Left lung (tissue), 14 donors: ENCODE measurements at places on chromosomes 3 and 15. TPM values are rescaled to one million over a fixed set of nuclear protein-coding genes. Genes with fewer than 3 reads are reported as not detected.

The ASB14 gene
- total RNA-seq = 0.13 TPM

DNA sequence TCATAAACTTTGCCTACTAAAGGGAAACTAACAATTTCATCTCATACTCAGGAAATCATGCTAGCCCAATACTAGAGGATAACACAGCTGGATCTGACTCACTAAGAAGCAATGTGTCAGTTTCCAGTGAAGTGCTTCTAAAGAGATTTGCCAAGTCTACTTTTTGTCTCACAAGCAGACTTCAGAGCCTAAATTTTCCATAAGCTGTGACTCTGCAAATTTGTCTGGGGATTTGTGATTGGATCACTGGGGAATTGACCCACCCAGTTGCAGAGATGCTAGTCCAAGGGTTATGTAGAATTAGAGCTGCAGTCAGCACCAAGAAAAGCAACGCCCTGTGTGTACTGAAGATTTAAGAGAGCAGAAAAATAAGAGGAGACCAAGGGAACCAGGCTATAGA lies 647.1 kb downstream of the NTRK3 start:
- no peak overlapping the region for H3K27ac ChIP-seq
- H3K36me3 ChIP-seq = no peaks in the 10 kb centered on the region
- H3K4me3 ChIP-seq = no peak overlapping the region
- peak; percentile 70 for DNase-seq

GRCh38 chr3:152196782-152197181 lies 71.9 kb upstream of the MBNL1 start:
- no peak overlapping the region for H3K4me3 ChIP-seq
- H3K27ac ChIP-seq = peak overlapping the region; percentile 85
- H3K27me3 ChIP-seq = no peaks in the 10 kb centered on the region

The SLCO2A1 gene
- total RNA-seq = 169 TPM

The XYLB gene
- total RNA-seq = 7.2 TPM

- H3K27me3 ChIP-seq = no peaks in the 10 kb centered on the region
- H3K36me3 ChIP-seq = peaks cover 46% of the 10 kb centered on the region
- H3K27ac ChIP-seq = peak overlapping the region; percentile 37
- DNase-seq = no peak
- peaks cover 7% of the 10 kb centered on the region for H3K4me1 ChIP-seq
These were observed 695 bp downstream of the METTL6 start for GRCh38 chr3:15426579-15427118.

- H3K36me3 ChIP-seq = no peaks in the 10 kb centered on the region
- no peak for DNase-seq
- H3K4me1 ChIP-seq = no peaks in the 10 kb centered on the region
- H3K4me3 ChIP-seq = no peak overlapping the region
- H3K27ac ChIP-seq = no peak overlapping the region
- no peaks in the 10 kb centered on the region for H3K27me3 ChIP-seq
These were observed 224.8 kb upstream of the ATP10A start for GRCh38 chr15:26087881-26088280.

DNA sequence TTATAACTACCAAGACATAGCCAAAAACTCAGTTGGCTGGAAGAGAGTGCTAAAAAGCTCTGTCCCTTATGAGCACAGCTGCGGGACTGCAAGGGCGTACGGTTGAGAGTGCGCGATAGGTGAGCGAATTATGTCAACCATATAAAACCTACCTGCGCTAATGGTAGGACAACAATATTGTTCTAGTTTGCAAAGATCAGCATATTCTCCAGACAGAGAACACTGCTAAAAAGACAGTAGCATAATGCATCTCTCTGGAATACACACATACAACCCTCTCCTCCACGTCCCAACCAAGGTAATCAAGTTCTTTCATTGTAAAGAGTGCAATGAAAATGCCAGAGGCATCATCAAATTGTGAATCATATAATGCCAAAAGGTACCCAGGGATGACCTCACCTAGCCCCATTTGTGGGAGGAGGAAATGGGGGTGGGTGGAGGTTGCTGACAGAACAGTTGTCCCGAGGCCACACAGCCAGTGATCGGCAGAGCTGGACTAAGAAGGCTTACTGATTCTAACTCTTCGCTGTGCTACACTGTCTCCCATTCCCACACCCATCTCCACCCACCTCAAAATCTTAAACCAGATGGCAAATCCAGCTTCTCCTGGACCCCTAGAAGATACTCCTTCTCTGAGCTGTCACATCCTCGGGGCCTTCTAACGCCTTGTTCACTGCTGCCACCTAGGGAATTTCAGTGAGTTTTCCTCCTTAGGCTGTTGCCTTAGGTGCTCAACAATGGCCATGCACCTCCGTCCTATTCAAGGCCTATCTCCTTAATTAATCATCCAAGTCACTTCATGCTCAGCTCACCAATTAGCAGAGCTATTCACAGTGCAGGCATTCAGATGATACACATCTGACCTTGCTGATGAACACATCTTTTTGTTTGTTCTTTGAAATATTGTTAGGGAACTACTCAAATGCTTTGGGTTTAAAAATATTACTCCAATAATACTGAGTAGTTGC lies 60.7 kb downstream of the RPL22L1 start:
- H3K4me3 ChIP-seq = no peak overlapping the region
- no peaks in the 10 kb centered on the region for H3K4me1 ChIP-seq
- H3K27ac ChIP-seq = no peak overlapping the region
- DNase-seq = no peak
- H3K36me3 ChIP-seq = no peaks in the 10 kb centered on the region

DNA sequence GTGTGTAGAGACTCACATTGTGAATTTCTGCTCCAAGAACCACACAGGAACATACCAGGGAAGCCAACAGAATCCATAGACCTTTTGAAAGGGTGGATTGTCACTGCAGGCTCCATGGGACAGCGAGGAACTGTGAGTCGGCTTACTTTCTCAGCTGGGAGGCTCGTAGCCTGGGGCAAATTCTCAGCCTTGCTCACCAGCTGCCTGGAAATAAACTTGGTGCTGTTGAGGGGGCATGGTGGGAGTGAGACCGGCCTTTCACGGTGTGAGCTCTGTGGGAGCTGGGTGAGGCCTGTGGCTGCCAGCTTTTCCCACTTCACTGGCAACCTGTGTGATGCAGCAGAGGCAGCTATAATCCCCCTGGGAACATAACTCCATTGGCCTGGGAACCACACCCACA lies 146.6 kb upstream of the P2RY1 start:
- H3K27me3 ChIP-seq = no peaks in the 10 kb centered on the region
- no peaks in the 10 kb centered on the region for H3K36me3 ChIP-seq
- no peak overlapping the region for H3K27ac ChIP-seq

The MYH15 gene
- total RNA-seq = 0.05 TPM

DNA sequence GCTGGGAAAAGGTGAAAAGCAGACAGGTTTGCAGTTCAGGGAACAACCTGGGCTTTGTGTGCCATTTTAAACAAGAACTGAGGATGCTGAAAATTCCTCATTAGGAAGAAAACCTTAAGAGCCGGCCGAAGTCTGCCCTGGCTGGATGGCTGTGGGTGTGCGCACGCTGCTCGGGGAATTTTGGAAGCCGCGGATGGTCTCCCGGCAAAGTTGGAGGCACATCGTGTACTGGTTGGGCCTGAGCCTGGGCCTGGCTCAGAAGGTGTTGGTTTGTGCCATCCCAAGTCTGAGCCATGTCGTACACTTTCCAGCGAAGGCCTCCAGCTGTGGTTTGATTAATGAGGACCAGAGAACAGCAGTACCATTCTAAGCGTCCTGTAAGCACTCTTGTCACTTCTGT lies 188.2 kb downstream of the ATP10A start:
- DNase-seq = no peak
- no peaks in the 10 kb centered on the region for H3K27me3 ChIP-seq
- H3K27ac ChIP-seq = no peak overlapping the region
- no peak overlapping the region for H3K4me3 ChIP-seq
- peaks cover 16% of the 10 kb centered on the region for H3K36me3 ChIP-seq

- H3K4me1 ChIP-seq = peaks cover 78% of the 10 kb centered on the region
- peak overlapping the region; percentile 28 for H3K27ac ChIP-seq
- H3K4me3 ChIP-seq = no peak overlapping the region
- H3K36me3 ChIP-seq = no peaks in the 10 kb centered on the region
- no peaks in the 10 kb centered on the region for H3K27me3 ChIP-seq
These were observed 2.2 kb downstream of the HEMK1 start for GRCh38 chr3:50571486-50571885.

The KLHL40 gene
- total RNA-seq = not detected

GRCh38 chr3:71843071-71843470 lies 58.1 kb upstream of the PROK2 start:
- DNase-seq = no peak
- H3K27me3 ChIP-seq = no peaks in the 10 kb centered on the region
- no peaks in the 10 kb centered on the region for H3K36me3 ChIP-seq
- peaks cover 27% of the 10 kb centered on the region for H3K4me1 ChIP-seq
- H3K27ac ChIP-seq = peak overlapping the region; percentile 87
- no peak overlapping the region for H3K4me3 ChIP-seq

The RNU6-1 gene
- not detected for total RNA-seq

GRCh38 chr3:23324745-23325144 lies 121.6 kb downstream of the UBE2E2 start:
- no peak for DNase-seq
- no peaks in the 10 kb centered on the region for H3K36me3 ChIP-seq
- H3K4me1 ChIP-seq = peaks cover 12% of the 10 kb centered on the region
- H3K27me3 ChIP-seq = no peaks in the 10 kb centered on the region
- H3K4me3 ChIP-seq = no peak overlapping the region

DNA sequence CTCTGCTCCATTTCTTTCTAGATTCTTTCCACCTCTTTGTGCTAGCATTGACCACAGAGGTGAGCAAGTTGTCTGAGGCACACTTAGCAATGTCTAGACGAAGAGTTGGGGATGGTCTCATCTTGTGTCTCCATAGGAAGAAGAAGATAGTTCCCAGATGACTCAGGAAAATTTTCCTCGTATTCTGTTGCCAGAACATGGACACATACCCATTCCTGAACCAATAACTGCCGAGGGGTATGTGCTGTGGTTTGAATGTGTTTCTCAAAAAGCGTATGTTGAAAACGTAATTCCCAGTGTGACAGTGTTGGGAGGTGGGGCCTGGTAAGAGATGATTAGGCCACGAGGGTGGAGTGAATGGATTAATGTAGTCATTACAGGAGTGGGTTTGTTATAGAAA lies 107.5 kb upstream of the GALNT15 start:
- no peaks in the 10 kb centered on the region for H3K27me3 ChIP-seq
- H3K27ac ChIP-seq = no peak overlapping the region
- DNase-seq = no peak

DNA sequence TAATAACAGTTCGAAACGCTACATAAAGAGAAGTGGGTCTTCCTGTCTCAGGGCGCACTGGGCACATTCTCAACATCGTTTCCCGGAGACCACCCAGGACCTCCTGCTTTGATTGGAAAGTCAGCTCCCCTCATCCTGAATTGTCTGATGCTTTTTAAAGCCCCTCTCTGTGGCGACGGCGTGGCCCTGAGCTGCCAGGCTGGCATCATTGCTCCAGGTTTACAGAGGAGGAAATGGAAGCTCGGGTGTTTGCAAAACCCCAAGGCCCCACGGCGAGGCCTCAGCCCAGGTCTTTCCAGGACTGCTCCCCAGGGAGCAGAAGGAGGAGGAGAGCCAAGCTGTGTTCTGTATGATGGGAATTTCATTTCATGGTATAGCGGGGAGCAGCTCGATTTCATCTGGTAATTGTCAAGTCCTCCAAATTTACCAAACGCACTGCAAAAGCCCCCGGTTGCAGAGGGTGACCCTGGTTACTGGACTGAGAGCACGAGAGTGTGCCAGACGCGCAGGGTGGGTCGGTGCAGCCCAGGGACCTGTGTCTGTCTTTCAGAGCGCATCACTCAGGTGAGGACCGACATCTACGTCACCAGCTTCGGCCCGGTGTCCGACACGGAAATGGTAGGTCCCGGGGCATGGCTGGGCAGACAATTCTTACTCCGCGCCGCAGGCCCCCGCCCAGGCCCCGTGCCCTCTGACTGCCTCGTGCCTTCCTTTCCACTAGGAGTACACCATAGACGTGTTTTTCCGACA lies 15.9 kb downstream of the GABRA5 start:
- DNase-seq = no peak
- no peak overlapping the region for H3K27ac ChIP-seq
- H3K4me3 ChIP-seq = no peak overlapping the region

DNA sequence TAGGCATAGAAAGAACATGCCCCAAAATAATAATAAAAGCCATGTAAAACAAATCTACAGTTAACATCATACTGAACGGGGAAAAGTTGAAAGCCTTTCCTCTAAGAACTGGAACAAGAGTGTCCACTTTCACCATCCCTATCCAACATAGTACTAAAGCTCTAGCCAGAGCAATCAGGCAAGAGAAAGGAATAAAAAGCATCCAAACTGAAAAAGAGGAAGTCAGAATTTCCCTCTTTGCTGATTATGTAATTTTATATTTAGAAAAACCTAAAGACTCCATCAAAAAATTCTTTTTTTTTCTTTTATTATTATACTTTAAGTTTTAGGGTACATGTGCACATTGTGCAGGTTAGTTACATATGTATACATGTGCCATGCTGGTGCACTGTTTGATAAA lies 661.6 kb upstream of the CBLB start:
- no peaks in the 10 kb centered on the region for H3K36me3 ChIP-seq
- DNase-seq = no peak

- H3K27me3 ChIP-seq = no peaks in the 10 kb centered on the region
- no peaks in the 10 kb centered on the region for H3K36me3 ChIP-seq
- H3K27ac ChIP-seq = no peak overlapping the region
- H3K4me3 ChIP-seq = no peak overlapping the region
- no peak for DNase-seq
These were observed 919.0 kb upstream of the ALCAM start for GRCh38 chr3:104447681-104448080.

GRCh38 chr3:43212914-43213611 lies 73.3 kb upstream of the SNRK start:
- H3K27ac ChIP-seq = no peak overlapping the region
- H3K36me3 ChIP-seq = no peaks in the 10 kb centered on the region
- no peak overlapping the region for H3K4me3 ChIP-seq
- H3K4me1 ChIP-seq = no peaks in the 10 kb centered on the region
- no peaks in the 10 kb centered on the region for H3K27me3 ChIP-seq
- no peak for DNase-seq

GRCh38 chr3:130395916-130396315 lies 50.4 kb downstream of the COL6A5 start:
- no peaks in the 10 kb centered on the region for H3K4me1 ChIP-seq
- no peak for DNase-seq
- no peaks in the 10 kb centered on the region for H3K27me3 ChIP-seq
- no peaks in the 10 kb centered on the region for H3K36me3 ChIP-seq
- H3K27ac ChIP-seq = no peak overlapping the region

GRCh38 chr3:94064243-94064860 lies 1.5 kb downstream of the NSUN3 start:
- no peaks in the 10 kb centered on the region for H3K27me3 ChIP-seq
- peak overlapping the region; percentile 97 for H3K27ac ChIP-seq
- peak overlapping the region; percentile 56 for H3K4me3 ChIP-seq
- H3K36me3 ChIP-seq = no peaks in the 10 kb centered on the region
